Activated CD8-positive, alpha-beta memory T cell treated with anti-CD3 and anti-CD28 coated beads for 4 hours (primary cell): ENCODE measurements at places on chromosomes 11 and 22.

- DNase-seq, result no peak
These were observed 394 bp downstream of the KIAA1671 start for GRCh38 chr22:24952837-24953383.

- no peak for DNase-seq
These were observed 847 bp downstream of the ME3 start for GRCh38 chr11:86671531-86672006.

DNA sequence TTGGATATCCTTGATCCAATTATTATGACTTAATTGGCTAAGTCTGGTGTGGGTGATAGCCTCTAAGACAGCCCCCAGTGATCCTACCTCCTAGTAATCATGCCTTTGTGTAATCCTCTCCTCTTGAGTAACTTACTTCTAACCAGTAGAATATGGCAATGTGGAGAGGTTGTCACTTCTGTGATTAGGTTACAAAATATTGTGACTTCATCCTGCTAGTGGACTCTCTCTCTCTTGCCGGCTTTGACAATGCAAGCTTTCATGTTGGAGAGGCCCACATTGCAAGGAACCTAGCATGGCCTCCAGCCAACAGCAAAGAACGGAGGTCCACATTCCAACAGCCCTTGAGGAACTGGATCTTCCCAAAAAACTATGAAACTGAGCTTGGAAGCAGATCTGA, 19.5 kb downstream of the YPEL4 start:
- DNase-seq, result no peak

- DNase-seq, result no peak
These were observed 757 bp upstream of the RBFOX2 start for GRCh38 chr22:36029406-36029755.

DNA sequence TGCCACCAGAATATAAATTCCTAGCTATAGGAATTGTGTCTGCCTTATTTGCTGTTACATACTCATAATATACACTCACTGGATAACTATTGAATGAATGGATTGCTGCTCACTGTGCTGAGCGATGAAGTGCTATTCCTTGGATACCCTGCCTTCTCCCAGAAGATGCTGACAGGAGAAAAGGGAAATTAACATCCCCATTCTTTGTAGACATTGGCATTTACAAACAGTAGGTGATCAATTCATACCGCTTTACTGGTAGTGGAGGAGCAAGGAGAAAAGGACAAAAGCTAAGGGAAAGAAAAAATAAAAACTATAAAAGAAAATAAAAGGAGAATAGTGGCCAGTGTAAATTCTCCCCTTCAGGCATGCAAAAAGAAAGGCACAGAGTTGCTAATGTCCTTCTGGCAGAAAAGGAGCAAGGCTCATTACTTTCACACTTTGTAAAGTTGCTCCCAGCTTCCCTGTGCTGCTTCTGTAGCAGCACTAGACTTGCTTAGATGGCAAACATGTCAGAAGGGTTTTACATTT, 183.0 kb downstream of the LUZP2 start:
- no peak for DNase-seq

DNA sequence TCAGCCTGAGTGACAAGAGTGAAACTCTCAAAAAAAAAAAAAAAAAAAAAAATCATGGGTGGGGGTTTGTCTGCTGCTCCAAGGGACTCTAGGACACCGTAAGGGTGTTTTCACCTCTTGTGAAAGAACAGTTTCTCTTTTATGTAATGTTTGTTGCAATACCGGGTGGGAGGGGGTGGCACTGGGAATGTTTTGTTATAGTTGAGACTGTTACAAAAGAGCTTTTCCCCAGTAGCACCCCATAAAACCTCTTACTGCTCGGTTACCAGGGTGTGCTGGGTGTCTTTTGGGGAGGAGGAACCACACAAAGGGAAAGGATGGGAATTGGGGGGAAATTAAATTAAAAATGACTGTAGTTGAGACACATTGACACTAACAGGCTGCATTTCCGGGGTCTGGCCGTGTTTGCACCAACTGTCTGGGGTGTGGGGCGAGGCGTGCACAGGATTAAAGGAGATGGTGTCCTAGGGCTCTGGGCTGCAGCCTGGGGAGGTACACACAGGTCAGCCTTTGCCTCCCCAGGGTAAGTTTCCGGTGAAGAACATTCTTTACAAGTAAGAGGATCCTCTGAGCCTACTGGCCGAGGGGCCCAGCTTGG, 1.6 kb downstream of the NFAM1 start:
- DNase-seq, result no peak

GRCh38 chr22:50326225-50326955, 422 bp downstream of the DENND6B start:
- no peak for DNase-seq

- no peak for DNase-seq
These were observed 65.2 kb downstream of the ZBTB16 start for GRCh38 chr11:114124601-114125144.

DNA sequence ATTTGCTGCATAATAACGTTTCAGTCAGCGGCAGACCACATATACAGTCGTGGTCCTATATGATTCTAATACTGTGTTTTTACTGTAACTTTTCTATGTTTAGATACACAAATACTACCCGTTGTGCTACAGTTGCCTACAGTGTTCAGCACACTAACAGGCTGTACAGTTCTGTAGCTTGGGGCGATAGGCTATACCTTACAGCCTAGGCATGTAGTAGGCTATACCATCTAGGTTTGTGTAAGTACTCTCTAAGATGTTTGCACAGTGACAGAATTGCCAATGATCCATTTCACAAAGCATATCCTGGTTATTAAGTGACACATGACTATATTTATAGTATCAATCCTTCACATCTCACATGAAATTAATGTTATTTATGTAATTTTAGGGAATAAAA, 78.2 kb downstream of the YAP1 start:
- DNase-seq, result no peak

DNA sequence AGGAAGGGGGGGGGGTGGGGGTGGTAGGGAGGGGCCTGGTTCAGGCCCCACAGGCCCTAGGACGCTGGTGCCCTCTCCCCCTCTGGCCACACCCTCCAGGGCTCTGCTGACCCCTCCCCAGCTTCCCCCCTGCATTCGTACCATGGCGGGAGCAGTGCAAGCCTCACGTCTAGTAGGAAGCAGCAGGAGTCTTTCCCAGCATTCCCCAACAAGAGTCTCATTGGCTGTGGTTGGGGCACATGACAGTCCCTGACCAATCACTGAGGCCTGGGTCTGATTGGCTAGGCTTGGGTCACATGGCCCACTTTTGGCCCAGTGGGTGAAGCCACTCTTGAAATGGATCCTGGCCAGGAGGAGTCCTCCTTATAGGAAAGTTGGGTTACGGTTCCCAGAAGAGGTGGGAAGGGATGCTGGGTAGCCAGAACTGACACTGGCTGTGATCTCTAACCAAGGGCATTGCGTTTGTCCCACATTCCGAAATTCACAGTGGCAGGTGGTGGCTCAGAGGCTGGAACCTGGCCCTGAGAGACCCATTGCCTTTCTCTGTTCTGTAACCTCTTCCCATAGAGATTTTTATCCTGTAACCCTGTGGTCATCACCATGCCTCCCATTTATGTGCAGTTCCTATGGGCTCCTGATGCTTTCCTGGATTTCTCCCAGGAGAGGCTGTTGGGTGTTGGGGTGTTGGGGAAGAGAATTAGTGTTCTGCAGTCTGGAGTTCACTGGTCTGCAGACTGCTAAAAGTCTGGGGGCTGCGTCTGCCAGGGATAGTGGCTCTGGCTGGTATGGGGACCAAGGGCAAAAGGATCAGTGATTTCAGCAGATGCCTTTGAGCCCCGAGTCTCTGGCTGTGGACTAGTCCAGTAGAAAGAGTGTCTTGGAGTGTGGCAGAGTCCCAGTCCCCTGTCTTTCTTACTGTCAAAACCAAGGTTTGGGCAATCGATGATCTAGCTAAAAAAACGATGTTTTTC, 58.9 kb upstream of the MYEOV start:
- DNase-seq, result no peak

GRCh38 chr11:106548406-106548805, 469.9 kb downstream of the GUCY1A2 start:
- DNase-seq, result no peak

DNA sequence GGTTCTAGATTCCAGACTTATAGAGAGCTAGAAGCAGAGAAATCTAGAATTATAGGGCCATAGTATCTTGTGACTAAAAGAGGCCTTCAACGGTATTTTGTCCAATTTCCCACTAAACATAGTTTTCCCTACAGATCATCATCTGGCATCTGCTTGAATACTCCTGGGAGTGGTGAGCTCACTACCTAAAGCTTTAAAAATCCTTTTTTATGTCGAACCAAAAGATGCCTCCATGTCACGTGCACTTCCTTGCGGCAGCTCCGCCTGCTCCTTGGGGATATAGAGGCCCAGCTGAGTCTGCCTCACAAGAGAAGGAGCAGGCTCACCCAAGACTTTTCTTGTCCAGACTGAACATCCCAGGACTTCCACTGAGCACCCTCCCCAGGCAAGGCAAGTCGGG, 4.3 kb upstream of the MB start:
- no peak for DNase-seq

DNA sequence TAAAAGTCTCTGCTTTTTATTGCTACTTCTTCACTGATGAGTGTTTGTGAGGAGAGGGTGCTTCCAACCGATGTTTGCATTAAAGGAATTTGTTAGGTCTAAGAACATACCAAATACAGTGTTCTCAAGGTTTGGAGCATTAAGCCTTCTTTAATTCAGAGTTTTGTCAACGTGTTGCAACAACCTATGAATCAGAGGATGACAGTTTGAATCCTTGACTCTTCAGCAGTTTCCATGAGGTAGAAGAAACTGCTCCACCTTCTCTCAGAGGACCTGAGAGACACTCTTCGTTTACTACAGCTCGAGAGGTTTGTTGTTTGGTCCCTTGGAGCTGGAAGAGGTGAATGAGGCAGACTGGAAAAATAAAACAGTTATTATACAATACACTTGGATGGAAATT, 55.7 kb downstream of the NCAM1 start:
- no peak for DNase-seq

DNA sequence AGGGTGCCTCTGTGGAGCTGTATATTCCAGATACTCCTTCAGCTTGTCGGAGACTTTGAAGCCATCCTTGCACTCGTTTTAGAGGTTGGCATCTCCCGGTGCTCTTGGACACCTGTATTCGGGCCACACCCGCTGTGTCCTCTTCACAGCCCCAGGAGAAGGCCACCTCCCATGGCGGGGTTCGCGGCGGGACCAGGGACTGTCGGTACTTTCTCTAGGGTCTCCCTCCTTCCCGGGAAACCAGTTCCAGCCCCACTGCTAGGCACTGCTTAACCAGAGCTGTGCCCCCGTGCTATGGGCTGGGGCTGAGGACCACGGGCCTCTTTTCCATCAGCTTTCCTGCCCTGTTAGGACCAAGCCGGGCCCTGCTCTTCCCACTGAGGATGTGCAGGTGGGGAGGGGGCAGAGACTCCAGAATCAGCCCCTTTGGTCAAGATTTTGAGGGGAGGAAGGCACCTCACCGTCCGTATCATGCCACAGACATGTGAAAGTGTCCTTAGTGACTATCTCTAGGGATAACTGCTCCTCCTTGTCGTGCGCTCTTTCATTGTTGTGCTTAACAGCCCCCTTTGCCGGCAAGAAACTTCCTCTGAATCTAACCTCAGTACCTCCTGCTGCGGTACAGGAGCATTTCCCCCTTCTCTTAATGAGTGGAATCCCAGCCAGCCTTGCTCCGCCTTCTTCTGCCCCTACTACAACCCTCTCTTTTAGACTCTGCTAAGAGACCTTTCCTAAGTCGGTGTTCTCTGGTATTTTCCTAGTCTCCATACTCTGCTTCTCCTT, 1.2 kb upstream of the B3GAT1 start:
- no peak for DNase-seq
